D721Med (cell line): ENCODE measurements at places on chromosomes 6 and 20.

- DNase-seq, result no peak
Observed at GRCh38 chr6:105902401-105903031, 183.6 kb upstream of the PRDM1 start.

DNA sequence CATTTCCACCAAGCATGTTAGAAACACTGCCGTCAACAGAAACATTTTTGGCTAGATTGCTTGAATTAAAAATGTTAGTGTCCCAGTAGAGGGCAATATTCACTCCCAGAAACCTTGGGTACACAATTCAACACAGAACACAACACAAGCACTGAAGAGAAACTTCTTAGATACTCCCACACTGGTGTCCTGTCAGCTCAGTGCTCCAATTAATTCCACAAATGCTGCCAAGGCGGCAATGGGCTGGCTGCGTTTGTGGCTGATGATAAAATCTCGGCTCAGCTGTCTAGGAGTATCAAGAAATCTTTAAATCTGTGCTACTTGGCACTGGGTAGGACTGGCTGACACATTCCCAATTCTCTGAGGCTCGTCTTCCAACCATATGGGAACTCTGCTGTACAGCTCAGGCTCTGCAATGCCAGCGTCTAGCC is 39.3 kb downstream of the BEND3 start:
- DNase-seq, result no peak

DNA sequence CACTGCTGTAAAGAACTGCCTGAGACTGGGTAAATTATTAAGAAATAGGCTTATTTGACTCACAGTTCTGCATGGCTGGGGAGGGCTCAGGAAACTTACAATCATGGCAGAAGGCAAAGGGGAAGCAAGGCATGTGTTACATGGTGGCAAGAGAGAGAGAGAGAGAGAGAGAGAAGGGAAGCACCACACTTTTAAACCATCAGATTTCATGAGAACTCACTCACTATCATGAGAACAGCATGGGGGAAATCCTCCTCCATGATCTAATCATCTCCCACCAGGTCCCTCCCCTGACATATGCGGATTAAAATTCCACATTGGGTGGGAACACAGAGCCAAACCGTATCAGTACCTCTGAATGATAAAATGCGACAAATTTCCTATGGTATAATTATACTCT is 203.9 kb upstream of the MARCKS start:
- no peak for DNase-seq

GRCh38 chr6:36893976-36894932 is 8.5 kb downstream of the C6orf89 start:
- no peak for DNase-seq

- no peak for DNase-seq
Observed at GRCh38 chr6:125198398-125198937, 44.9 kb downstream of the TPD52L1 start.
